Activated CD8-positive, alpha-beta memory T cell treated with anti-CD3 and anti-CD28 coated beads for 4 hours (primary cell): ENCODE measurements at places on chromosomes 3 and 15.

GRCh38 chr15:63169788-63170187 is 12.5 kb upstream of the RPS27L start:
- no peak for DNase-seq

- no peak for DNase-seq
These were observed 49.1 kb downstream of the TLNRD1 start for GRCh38 chr15:81049835-81050234.

GRCh38 chr15:42106288-42106687 is 11.9 kb upstream of the PLA2G4D start:
- no peak for DNase-seq

DNA sequence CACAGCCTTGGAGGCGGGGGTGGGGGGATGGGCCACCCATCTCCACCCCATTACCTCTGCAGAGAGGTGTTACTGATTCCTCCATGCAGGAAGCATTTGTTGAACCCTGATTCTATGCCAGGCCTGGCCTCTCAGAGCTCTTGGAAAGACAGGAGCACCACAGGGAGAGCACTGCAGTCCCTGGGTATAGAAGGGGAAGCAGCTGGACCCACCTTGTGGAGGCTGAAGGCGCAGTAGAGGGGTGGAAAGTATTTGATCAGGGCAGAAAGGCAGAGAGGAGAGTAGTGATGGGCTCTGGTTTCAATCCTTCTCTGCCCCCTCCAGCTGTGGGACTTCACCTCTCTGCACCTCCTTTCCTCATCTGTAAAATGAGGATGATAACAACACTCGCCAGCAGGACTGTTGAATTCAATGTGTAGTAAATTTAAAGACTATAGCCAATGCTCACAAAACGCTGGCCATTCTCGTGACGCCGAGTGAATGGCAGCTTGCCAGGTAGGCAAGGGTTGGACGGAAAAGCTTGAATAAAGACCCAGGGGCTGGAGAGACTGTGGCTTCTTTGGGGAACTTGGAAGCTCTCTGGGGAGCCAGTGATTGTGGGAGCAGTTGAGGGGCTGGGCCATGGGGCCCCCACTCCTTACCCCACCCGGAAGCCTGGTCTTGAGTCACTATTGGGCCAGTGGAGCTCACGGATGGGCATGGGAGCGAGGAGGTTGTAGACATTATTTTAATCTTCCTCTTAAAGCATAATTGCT is 8.0 kb upstream of the CCDC33 start:
- DNase-seq: no peak

DNA sequence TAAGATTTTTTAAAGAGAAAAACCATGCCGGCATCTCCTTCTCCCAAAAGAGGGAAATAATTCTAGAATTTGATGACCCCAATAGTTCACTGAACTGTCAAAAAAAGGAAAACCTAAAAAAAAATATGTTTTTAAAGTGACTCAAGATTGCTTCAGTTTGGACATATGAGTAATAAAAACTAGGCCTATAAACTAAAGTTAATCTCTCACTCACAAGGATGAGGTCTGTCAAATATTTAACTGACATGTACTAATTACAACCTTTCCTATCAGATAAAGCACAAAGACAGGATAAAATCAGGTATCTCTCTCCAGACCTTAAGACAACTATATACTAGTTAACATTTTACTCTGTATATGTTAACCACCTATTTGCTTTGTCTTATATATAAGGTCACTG is 231.9 kb downstream of the NSUN3 start:
- DNase-seq: no peak

DNA sequence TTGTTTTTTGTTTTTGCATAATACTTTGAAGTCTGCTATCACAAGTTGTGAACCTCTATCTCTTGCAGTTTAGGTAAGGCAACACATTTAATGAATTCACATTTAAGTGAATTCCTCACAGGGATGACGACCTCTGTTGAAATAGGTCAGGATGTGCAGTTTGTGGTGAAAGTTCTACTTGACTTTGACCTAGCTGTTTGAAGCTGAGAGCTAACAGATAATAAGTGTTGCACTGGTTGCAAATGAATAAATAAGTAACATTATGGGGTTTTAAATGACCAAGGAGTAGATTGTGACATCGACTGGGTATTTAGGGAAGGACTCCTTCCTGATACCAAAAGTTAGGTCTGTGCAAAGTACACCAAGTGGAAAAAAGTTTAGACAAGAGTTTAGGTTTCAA is 23.9 kb downstream of the NIT2 start:
- DNase-seq: no peak

- no peak for DNase-seq
These were observed 202.0 kb upstream of the IL12A start for GRCh38 chr3:159786489-159787177.

DNA sequence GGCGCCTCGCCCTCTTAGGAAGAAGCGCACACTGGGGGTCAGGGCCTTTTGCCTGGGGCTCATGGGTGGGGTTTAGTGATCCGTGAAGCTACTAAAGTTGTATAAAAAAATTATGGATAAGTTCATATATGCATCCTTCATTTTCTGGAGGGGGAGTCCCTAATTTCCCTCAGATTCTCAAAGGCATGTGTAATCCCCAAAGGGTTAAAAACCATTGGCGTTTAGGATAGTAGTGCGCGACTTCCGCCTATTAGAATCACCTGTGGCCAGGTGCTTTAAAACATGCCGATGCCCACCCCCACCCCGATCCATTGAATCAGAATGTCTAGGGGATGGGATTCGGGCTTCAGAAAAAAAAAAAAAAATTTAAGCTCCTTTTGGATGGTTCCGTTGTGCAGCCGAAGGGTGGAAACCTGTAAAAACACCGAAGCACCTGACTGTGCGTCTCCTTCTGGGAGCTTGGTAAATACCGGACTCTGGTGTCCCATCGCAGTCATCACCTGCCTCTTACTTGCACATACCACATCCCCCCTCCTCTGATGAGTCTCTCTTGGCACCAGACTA is 570 bp downstream of the APH1B start:
- no peak for DNase-seq

- DNase-seq: no peak
These were observed 70.6 kb upstream of the LRRFIP2 start for GRCh38 chr3:37245003-37245402.

GRCh38 chr15:89114990-89115389 is 26.7 kb downstream of the ABHD2 start:
- no peak for DNase-seq

DNA sequence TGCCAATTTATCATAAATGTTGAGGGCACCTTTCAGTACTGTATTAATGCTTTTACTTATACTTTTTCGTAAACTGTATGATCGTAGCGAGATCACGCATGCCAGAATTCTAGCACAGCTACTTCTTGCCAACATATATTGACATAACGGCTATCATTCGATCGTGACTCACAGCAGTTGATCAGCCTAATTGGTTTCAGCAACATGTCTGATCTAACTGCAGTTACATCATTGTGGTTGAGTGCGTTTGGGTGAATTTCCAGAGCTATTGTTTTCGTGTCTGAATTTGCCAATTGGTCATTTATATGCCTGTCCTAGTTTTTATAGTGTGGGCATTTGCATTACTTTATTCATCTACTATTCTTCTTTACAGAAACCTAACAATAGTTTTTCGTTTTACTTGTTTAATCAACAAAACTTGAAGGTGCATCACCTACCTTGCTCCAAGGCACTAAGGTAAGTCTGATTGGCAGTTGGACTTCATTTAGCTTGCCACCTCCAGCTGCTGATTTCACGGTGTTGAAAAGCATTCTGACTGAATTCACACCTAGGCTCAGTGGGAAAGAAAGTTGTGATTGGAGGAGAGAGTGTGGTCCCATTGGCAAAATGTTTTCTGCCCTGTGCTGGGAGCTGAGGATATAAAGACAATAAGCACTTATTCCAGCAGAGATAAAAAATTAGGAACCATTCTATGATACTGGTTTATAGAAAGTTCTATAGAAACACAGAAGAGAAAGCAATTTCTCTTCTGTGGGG is 120.9 kb upstream of the RGMA start:
- no peak for DNase-seq

DNA sequence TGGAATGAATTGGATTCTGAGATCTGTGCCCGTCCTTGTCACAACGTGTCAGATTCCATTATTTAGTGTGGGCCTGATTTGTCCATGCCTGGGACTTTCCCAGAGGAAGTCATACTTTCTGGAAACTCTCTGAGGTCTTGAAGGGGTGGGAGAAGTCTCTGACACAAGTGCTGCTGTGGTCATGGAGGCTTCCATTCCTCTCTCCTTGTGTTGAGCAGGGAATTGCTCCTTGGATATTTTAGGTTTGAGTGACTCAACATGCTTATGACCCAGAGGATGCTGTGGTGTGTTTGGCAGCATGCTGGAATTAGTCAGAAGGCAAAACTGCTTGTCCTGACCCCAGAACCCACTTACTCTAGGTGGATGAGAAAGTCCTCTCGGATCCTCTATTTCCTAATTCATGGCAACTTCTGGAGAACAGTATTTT is 132.1 kb downstream of the LPP start:
- no peak for DNase-seq

DNA sequence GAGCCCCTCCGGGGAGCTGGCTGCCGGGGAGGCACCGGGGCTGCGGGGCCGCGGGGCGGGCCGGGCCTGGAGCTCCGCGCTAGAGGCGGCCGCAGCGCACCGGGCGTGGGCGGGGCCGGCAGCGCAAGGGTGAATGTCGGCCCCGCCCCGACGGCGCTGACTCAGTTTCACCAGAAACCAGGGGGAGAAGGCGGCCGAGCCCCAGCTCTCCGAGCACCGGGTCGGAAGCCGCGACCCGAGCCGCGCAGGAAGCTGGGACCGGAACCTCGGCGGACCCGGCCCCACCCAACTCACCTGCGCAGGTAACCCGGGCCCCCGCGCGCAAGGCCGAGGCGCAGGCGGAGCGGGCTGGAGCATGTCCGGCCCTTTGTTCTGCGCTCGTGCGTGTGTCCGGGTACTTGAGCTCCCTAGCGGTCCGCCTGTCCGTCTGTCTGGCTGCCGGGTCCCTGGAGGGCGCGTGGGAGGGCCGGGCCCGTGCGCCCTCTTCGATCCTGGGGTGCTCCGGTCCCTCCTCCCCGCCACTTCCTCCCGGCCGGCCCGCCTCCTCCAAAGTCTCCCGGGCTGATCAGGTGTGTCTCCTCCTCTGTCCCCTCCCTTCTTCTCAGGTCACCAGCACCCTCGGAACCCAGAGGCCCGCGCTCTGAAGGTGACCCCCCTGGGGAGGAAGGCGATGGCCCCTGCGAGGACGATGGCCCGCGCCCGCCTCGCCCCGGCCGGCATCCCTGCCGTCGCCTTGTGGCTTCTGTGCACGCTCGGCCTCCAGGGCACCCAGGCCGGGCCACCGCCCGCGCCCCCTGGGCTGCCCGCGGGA is at the start of gene SPINT1:
Gene SPINT1, plus strand, starts transcription at position 164 of the 811 bp plus-strand sequence. Its CDS starts 507 bp downstream, at position 671.
- DNase-seq: peak; percentile 44

- DNase-seq: no peak
These were observed 130.9 kb downstream of the PCCB start for GRCh38 chr3:136381051-136381450.

DNA sequence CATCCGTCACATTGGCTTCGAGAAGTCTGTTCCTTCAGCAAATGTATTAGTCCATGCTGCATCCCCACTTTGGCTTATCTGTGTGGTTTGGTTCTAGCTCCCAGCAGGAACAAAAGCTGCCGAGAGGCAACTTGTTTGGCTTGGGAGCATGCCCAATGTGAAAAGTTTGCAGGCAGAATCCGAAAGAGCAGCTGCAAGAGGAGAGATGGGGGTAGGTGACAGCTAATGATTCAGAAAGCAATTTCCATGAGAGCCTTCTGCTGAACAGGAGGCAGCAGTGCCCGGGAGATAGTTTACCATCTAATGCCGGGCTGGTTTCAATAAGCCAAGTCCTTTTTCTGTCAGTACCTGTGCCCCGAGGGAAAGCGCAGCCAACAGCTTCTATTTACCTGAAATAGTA is 60.2 kb downstream of the GRM7 start:
- no peak for DNase-seq

DNA sequence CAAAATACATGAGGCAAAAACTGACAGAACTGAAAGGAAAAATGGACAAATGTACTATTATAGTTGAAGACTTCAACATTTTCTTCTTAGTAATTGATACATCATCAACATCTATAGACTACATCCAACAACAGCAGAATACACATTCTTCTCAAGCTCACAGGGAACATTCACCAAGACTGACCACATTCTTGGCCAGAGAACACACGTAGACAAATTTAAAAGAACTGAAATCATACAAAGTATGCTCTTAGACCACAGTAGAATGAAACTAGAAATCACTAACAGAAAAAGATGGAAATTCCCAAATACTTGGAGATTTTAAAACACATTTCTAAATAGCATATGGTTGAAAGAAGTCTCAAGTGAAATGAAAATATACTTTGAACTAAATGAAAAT is 55.1 kb upstream of the NSMCE3 start:
- DNase-seq: no peak

DNA sequence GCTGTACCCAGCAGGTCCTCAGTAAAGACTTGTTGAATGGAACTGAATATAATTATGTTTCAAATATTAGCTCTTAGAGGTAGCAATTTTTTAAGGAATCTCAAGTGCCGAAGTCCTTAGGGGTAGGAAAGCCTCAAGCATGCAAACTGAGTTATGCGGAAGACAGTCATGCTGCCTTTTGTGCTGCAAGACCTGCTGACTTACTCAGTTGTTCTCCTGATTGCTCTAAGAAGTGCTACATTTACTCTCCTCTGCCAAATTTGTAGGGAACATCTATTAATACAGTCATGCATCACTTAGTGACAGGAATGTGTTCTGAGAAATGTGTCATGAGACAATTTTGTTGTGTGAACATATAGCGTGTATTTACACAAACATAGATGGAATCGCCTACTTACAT is 325.6 kb upstream of the AZI2 start:
- DNase-seq: no peak

- no peak for DNase-seq
These were observed 19.2 kb downstream of the RARRES1 start for GRCh38 chr3:158713094-158713499.

GRCh38 chr15:28881170-28881569 is 4.6 kb upstream of the APBA2 start:
- no peak for DNase-seq

DNA sequence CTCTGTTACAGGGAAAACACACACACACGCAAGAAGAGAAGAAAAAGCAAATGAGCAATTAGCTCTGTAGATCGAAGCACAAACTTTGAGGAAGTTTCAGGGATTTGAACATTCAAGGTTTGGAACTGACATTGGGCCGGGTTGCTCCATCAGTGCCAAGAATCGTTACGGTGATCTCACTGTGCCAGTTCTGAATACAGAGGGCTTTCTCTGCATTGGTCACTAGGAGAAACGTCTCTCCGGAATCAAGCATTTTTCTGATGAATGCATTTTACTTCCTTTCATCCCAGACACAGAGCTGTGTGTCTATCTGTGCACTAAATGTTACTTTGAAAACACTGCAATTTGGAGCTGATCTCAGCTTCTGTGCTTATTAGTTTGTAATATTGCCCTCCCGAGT is 11.2 kb downstream of the HRH1 start:
- DNase-seq: no peak

DNA sequence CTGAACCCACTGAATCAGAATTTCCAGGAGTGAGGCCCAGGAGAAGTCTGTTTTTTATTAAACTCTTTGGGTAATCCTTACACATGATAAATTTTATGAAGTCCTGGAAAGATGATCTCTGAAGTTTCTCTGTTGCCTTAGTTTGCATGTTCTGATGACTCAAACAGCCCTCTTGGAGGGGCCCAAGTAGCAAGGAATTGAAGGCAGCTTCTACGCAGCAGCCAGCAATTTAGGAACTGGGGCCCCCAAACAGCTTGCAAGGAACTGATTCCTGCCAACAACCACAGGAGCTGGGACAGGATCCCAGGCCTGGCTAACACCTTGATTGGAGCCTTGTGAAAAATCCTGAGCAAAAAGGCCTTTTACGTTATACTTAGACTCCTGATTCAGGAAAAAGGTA is 5.4 kb upstream of the ACP3 start:
- no peak for DNase-seq

- DNase-seq: no peak
These were observed 8.5 kb upstream of the BDH1 start for GRCh38 chr3:197564097-197564843.

- no peak for DNase-seq
These were observed 261.6 kb upstream of the LYSMD4 start for GRCh38 chr15:99994849-99995248.
